ENCODE measurements at places on chromosomes 16 and 17.

- DNase-seq = no peak
Measured at GRCh38 chr17:6147042-6147441, 76.9 kb downstream of the WSCD1 start.

DNA sequence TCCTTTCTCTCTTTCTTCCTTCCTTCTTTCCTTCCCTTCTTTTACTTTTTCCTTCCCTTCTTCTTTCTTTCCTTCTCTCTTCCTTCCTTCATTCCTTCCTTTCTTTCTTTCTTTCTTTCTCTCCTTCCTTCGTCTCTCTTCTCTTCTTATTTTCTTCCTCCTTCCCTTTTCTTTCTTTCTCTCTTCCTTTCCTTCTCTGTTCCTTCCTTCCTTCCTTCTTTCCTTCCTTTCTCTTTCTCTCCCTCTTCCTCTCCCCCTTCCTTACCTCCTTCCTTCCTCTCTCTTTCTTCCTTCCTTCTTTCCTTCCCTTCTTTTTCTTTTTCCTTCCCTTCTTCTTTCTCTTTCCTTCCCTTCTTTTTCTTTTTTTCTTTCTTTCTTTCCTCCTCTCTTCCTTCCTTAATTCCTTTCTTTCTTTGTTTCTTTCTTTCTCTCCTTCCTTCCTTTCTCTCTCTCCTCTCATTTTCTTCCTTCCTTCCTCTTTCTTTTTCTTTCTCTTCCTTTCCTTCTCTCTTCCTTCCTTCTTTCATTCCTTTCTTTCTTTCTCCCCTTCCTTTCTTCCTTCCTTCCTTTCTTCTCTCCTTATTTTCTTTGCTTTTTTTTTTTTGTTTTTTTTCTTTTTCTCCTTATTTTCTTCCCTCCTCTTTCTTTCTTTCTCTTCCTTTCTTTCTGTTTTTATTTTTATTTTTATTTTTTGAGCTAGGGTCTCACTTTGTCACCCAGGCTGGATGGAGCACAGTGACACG is 22.8 kb downstream of the GPR142 start:
- no peak for DNase-seq

DNA sequence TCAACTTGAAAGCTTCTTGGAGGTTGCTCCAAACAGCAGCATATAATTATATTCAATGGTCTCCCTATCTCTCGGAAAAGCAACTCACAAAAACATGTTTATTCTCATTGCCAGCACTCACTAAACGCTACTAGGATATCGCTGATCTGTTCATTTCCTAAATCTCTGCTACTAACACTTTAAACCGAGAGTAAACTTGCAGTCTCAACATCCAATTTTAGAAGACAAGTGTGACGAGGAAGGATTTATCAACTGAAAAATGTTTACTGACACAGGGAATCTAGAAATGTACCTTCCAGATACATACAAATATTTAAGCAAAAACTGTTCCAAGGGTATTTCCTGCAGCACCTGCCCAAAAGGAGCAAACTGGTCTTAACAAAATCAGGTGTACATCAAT is 56.5 kb downstream of the YWHAE start:
- DNase-seq = no peak

DNA sequence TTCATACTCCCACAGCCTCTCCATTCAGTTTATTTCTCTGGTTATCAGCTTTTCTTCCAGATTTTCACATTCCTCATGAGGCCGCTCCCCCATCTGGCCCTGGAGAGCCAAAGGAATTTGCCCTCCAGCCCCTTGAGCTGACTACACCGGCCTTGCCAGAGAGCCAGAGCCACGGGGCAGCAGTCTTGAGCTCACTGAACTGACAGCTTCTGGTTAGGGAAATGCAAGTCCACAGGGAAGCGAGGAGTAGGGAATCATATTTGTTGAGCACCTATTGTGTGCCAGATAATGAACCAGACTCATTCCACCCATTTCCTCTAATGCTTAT is 102.4 kb downstream of the ABCC12 start:
- DNase-seq = no peak

DNA sequence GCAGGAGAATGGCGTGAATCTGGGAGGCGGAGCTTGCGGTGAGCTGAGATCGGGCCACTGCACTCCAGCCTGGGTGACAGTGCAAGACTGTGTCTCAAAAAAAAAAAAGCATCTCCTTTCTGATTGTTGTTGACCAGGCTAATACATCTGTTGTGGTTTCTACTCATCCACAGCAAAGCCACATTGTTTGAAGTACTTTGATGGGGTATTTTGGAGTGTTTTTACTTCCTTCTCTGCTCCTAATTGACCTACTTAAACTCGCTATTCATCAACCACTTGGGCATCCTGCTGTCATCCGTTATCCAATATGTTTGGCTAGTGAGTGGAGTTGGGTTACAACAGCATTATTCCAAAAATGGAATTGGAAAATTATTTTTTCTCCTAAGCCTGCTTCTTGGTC is 3.5 kb upstream of the CDC27 start:
- DNase-seq = peak; percentile 93

DNA sequence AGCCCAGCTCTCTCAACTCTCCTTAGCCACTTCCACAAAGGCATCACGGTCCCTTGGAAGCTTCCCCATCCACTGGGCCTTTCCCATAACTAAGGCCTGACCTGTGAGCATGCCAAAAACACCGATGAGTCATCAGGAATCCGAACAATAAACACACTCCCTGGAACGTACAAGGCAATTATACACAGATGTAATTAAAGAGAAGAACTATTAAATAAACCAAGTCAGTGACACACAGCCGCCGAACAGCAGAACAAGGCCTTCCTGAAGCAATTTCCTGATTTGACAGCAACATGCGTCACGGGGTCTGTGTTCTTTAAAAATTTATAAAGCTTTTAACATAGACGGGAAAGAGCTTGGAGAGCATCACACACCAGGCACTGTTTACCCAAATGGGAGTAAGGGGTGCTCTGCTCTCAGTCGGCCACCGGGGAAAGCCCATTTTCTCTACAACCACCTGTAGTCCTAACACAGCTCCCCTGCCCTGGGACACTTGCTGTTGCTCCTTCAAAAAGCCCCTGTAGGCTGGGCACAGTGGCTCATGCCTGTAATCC is 29.4 kb downstream of the COG7 start:
- DNase-seq = no peak

- DNase-seq = no peak
Measured at GRCh38 chr16:13333336-13333735, 431.9 kb downstream of the SHISA9 start.

GRCh38 chr17:52047086-52047485 is 111.4 kb downstream of the CA10 start:
- DNase-seq = no peak

- DNase-seq = no peak
Measured at GRCh38 chr16:3638916-3639644, 15.4 kb upstream of the DNASE1 start.

All from NCI-H524 (cell line).